Neural crest cell (in vitro differentiated cells): ENCODE measurements at places on chromosomes 6 and 20.

- DNase-seq: no peak
Observed at GRCh38 chr6:11902527-11902926, 109.6 kb upstream of the HIVEP1 start.

DNA sequence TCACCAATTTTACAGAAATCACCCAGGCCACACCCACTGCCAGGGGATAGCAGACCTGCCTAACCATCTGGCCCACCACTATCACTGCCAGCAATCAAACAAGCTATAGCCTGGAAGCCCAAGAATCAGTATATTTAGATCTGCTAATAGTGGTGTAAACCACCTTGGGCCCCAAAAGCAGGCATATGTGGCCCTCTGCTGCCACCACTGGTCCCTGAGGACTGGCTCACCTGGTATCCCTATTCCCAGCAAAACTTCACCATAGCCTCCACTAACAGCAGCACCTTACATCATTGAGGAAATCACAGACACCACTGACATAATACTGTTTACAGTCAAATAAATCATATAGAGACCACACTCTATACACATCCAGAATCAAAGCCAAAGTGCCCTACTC, 880.4 kb upstream of the MAN1A1 start:
- no peak for DNase-seq

GRCh38 chr20:41367393-41367695, 726 bp upstream of the EMILIN3 start:
- DNase-seq: no peak

GRCh38 chr6:50187351-50187921, 137.7 kb upstream of the DEFB112 start:
- no peak for DNase-seq

- DNase-seq: no peak
Observed at GRCh38 chr6:28860581-28860980, 63.2 kb downstream of the TRIM27 start.

DNA sequence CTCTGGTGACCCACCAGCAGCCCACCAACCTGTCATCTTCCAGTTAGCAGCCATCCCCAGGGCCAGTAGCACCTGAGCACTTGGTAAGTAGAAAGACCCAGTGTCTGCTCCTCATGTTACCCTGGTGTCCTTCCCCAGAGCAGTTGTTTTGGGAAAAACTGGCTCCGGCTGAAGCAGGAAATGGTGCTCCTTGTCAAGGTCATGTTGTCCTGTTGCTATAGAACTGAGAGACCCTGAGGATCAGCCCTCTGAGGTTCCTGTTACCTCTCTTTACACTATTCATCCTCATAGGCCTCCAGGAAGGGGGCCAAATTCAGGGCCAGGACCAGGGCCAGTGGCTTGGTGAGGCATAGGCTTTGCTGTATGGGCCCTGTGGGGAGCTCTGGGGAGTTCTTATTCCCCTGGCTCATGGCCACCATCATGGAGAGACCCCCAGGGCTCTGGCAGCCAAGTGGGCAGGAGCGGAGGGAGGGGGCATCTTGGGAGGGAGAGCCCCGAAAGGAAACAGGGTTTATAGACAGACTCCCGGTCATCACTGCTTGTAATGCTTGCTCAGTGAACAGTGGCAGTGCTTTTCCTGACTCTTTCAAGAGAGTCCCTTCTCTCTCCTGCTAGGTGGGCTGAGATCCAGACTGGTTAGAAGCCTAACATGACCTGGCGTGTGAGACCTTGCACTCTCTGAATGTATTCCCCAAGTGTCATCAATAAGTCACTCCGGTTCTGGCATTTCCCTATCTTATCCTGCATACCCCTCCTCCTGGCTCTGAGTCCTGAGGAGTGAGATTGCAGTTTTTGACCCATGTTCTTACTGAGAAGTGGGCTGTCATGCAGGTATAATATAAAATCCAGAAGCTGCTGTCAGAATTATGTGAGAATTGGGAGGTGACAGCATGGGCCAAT, 50.7 kb downstream of the PPARD start:
- no peak for DNase-seq

DNA sequence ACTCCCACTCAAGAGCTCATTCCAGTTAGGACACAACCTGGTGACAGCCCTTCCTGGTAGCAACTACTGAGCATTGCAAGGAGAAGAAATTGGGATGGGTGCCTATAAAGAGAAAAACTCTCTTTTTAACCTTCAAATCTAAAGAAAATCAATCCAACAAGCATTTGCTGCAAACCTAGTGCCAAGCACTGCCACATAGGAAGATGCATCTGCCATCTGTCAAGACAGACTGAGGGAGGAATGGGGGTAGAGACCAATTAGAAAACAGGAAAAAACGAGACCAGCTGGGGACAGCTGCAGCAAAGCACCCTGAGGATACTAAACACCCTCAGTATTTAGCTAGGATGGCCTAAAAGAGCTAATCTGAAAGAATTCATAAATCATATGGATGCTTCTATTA, 27.9 kb downstream of the HLA-DMB start:
- no peak for DNase-seq

DNA sequence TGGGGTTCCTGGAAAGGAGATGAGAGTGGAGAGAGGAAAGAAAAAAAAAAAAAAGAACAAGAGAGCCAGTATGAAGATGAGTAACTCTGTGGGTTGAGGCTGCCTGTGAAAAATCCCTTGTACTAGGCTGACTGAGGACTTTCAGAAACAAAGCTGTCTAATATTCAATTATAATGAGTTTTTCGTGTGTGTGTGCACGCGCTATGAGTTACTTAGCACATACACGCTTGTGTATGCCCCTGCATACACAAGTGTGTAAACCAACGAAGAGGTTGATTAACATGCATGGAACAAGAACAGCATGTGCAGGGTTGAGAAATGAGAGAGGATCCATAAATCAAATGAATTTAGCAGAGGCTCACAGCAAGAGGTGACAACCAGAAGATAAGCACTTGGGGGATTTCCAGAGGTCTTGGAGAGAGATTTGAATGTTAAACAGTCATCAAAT, 4.8 kb upstream of the RBPJL start:
- DNase-seq: no peak
